ENCODE measurements at places on chromosomes 6 and 20.

- no peak for DNase-seq
Measured at GRCh38 chr6:37284781-37285180, 26.8 kb upstream of the TMEM217 start.

DNA sequence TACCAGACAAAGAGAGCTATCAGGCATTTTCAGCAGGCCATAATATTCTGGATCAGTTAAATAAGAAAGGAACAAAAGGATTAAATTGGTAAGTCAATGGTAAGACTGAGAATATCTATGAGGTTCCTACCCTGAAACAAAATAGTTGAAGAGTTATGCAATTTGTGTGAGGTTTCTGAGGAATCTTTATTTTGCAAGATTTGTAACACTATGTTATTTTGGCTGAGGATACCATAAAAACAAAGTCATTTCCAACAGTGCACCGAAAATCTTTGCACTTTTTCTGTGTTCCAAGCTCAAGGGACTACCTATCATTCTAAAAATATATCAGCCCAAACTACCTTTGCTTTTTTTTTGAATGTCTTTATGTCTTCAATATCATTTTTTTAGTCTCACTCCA lies 383.3 kb upstream of the CITED2 start:
- no peak for DNase-seq

DNA sequence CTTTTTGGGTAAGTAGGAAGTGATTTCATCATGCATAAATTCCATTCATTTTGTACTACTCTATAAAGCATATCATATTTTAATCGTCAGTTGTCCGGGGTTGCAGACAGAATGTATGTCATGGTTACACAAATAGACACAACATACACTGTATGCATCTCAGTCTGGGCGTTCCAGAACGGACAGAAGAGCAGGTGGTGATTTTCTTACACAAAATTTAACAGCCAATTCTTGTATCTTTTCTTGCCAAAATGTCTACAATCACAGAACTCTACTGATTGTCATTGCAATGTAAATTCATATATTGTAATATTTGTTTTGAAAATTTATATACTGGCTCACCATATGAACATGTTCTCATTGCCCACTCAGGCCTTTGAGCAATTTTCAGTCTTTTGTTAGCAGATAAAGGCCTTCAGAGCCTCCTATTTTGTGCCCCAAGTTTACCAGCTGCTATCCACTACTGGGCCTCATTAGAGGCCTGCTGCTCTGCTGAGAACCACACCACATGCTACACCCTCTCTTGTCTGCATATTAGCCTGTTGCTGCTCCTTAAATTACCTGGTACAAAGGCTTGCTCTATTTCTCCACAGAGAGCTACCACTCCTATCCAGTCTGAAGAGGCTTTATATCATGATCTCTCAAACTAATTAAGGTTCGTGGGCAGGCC lies 61.5 kb downstream of the PRDM13 start:
- no peak for DNase-seq

GRCh38 chr6:108884211-108885059 lies 36.2 kb downstream of the ARMC2 start:
- DNase-seq = no peak

DNA sequence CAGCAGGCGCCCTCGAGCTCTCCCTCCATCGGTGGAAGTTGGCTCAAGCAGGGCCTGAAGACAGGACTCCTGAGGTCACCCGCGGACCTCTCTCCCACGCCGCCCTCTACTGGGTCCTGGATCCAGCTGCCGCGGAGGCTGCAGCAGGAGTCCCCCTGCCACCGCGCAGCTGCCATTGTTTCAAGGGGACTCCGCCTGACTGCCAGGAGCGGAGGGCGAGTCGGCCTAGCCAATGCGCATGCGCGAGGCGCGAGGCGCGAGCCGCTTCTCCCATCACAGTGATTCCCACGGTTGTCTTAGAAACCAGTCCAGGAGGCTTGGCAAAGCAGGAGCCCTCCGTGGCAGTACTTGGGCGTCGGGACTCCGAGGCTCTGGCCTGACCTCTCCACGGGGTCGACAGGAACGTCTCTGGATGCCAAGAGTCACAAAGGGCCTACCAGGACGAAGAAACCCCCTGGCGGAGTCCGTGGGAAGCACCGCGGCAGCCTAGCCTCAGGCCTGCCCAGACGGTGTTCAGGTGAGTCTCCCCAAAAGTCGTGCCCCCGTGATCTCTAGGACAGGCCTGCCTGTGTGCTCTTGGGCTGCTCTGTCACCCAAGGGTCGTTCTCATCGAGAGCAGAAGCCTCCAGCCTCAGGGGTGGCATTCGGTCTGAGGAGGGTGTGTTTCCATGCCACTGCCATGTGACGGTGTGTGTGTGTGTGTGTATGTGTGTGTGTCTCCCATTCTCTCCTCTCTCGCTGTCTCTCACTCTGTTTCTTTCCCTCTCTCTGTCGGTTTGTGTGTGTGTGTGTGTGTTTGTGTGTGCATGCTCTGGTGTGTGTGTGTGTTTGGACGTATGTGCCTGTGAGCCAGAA lies 290.6 kb upstream of the ZNF337 start:
- peak; percentile 22 for DNase-seq

GRCh38 chr6:40936818-40937251 lies 102.2 kb downstream of the UNC5CL start:
- DNase-seq = no peak

DNA sequence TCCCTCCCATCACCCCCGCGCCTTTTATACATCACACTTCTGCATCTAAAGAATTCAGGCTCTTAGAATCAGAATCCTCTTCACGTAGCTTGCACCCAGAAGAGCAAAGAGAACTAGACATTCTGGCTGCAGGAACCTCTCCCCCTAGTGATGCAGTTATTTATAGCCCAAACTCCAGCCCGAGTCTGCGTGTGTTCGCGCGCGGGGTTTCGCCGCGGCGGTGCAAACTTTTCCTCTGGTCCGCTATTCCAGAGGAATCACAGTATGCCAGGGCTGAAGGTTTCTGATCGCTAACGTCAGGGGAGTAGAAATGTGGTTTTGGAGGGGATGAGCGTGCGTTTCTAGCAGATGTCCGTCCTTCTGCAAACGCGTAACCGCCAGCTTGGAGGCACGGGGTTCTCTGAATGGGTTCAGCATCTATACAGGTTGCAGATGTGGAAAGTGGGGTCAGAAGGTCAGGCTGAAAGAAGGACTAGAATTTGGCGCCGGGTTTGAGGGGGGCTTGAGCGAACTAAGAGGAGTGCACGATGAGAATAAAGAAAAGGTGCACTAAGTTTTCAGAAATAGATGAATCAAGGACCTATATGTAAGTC lies 1.8 kb downstream of the EPHA7 start:
- no peak for DNase-seq

- DNase-seq = no peak
Measured at GRCh38 chr6:130314271-130314670, 51.5 kb upstream of the TMEM200A start.

DNA sequence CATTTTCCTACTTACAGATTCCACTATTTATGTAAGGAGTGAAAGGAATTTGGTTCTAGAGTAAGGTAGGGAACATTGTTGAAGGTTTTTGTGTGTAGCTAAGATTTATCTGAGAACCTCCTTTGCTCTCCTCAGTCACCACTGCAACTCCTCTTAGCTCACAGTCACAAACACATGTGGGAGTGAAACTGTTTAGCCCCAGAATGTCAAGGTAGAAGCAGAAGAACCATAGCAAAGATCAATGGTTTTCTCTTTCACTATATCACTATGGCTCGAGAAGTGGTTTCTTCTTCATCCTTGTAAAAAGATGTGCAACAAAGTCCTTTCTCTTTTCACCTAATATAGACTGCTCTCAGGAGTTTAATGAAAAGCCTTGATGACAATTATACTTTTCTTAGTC lies 6.5 kb upstream of the DEFB112 start:
- DNase-seq = no peak

DNA sequence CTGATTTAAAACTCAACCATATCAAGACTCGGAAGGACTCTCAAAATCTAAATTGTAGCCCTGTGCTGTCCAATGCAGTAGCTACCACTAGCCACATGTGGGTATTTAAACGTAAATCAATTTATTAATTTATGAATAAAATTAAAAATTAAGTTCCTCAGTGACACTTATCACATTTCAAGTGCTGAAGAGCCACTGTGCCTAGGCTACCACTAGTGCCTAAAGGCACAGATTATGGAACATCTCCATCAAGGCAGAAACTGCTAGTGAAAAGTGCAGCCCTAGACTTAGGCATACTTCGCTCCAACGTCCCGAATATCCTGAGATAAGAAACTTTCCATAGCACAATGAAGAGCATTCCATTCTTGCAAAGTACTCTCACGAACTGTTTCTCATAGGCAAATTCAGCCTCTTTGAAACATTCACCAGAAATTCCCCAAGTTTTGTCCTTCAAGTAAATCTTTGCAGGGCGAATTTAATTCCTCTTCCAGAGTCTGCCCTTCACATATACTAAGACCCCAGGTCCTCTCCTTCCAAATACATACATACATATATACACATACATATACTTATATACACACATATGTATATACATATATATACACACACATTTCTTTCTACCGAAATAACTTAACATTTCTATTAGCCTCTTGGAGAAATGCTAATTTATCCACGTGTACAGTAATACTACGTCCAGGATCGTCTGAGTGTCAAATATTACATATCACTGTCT lies 1.3 kb downstream of the SUPT3H start:
- no peak for DNase-seq

- DNase-seq = no peak
Measured at GRCh38 chr20:40892642-40893041, 136.0 kb upstream of the TOP1 start.

DNA sequence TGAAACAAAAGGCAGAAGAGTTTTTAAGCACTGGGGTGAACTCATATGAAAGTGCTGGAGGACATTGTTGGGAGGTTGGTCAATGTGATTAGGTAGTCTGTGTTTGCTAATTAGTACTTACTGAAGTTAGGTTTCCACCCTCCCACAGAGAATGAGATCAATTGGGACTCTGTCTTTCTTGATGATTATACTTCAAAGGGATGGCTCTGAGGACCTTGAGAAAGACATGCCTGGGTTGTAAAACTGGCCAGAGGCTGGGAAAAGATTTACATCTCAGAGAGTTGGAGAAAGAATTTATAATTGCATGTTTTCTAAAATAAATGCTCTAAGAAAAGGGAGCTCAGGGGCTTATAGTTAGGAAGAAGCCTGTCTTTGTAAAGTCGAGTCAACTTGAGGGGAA lies 74.0 kb downstream of the CD109 start:
- no peak for DNase-seq

GRCh38 chr6:4085332-4085700 lies 6.4 kb upstream of the FAM217A start:
- no peak for DNase-seq

DNA sequence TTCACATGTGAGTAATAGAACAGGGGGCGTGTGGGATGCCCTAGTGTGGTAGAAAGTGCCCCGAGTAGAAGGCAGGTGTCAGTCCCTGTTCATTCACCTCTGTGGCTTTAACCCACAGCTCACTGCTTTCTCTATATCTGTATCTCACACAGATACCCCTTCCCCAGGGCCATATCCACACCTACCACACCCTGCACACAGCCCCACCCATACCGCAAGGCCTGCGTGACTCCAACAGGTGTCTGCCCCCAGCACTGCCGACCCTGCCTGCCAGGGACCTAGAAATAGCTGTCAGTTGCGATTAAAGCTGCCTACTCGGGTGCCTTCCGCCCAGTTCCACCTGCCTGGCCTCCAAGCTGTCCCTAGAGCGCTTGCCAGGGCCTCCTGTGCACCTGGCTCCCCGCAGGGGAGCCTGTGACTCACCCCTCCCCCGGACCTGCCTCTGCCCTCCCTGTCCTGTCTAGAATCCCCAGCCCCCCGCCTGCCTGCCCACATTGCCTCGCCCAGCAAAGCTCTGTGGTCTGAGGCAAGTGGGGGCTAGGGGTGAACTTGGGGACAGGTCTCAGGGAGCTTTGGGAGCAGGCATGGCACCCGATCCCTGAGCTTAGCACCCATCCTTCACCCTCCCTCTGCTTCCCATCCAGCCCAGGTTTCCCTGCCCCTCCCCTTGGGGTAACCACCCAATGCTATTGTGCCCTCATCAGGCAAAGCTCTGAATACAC lies 38.3 kb upstream of the ID1 start:
- DNase-seq = no peak

DNA sequence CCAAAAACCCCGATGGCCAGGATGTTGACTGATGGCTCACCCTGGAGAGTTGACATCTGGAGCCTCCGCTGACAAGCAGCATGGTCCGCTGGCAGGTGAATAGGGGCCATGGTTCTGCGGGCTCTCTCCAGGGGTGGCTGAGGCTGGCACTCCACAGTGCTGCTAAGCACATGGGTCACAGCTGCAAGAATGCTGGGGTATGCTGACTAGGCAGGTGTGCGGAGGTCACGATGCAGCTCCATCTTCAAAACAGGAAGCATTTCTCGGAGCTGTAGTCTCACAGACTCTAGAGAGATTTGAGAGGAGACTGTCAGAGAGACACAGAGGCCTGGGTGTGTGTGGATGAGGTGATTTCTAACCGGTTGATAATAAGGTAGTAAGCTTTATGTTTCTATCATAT lies 341.6 kb downstream of the NRN1 start:
- DNase-seq = peak; percentile 18
